Right atrium auricular region (tissue), 2 donors: ENCODE measurements at places on chromosomes 7 and 10. TPM values are rescaled to one million over a fixed set of nuclear protein-coding genes. Genes with fewer than 3 reads are reported as not detected.

- no peaks in the 10 kb centered on the region for H3K36me3 ChIP-seq
- no peaks in the 10 kb centered on the region for H3K27me3 ChIP-seq
- no peaks in the 10 kb centered on the region for H3K4me1 ChIP-seq
- H3K4me3 ChIP-seq, result no peak overlapping the region
- H3K27ac ChIP-seq, result no peak overlapping the region
Observed at GRCh38 chr7:70856901-70857630, 274.9 kb upstream of the GALNT17 start.

- H3K4me3 ChIP-seq, result no peak overlapping the region
- H3K27me3 ChIP-seq, result no peaks in the 10 kb centered on the region
- peaks cover 14% of the 10 kb centered on the region for H3K36me3 ChIP-seq
- no peaks in the 10 kb centered on the region for H3K4me1 ChIP-seq
- no peak overlapping the region for H3K27ac ChIP-seq
Observed at GRCh38 chr10:93378997-93379730, 103.0 kb downstream of the MYOF start.

GRCh38 chr7:11300241-11300640, 326.6 kb downstream of the PHF14 start:
- no peaks in the 10 kb centered on the region for H3K27me3 ChIP-seq
- H3K4me3 ChIP-seq, result no peak overlapping the region
- no peak for DNase-seq
- no peaks in the 10 kb centered on the region for H3K4me1 ChIP-seq
- no peak overlapping the region for H3K27ac ChIP-seq

DNA sequence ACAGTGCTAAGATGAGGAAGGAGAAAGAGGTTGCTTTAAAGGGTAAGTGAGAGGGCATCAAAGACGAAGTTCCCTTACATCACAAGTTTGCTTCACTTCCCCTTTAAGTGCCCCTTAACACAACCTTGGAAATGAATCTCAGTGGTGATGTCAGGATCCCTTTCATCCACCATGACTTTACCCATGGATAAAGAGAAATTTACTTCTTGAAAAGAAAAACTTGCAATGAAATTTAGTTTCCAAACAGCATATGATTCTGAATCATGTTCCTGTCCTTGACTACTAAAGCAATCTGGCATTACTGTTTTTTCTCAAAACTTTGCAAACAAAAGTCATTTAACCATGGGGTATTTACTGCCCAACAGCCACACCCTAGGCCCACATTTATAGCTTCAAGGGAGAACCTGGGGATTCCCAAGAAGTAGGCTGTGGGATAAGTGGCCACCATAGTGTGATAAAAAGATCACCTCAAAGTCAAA, 135.9 kb downstream of the ITGB8 start:
- no peaks in the 10 kb centered on the region for H3K27me3 ChIP-seq
- no peaks in the 10 kb centered on the region for H3K36me3 ChIP-seq
- no peak overlapping the region for H3K27ac ChIP-seq
- no peaks in the 10 kb centered on the region for H3K4me1 ChIP-seq

DNA sequence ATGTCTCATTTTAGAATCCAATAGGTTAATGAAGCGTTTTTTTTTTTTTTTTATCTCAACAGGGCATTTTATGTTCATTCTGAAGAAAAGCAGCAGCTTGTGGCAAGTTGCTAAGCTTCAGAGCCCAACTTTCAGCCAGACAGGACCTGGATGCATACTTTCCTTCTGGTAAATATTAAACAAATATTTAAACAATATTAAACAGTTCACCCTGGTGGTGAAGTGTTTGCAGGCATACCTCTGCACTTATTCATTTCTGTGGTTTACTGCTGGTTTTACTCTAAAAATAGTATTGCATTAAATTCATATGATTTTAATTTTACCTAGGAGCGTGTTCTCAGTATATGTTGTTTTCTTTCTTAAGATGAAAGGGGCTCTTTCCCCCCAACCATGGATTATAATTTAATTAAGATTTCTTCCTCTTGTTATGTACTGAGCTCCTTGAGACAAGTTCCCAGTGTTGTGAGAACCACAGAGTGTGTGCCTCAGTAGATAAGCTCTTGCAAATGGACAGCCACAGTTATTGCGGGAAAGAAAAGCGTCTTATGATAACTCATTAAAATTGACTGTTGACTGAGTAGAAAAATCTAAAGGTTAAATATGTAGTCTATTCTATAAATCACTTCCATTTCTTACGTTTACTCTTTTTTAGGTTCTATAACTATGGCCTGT, 155.8 kb downstream of the MALRD1 start:
- no peak overlapping the region for H3K4me3 ChIP-seq
- no peak for DNase-seq
- H3K27ac ChIP-seq, result no peak overlapping the region
- H3K36me3 ChIP-seq, result no peaks in the 10 kb centered on the region
- H3K27me3 ChIP-seq, result no peaks in the 10 kb centered on the region

GRCh38 chr7:92854501-92855238, 18.3 kb upstream of the CDK6 start:
- no peaks in the 10 kb centered on the region for H3K4me1 ChIP-seq
- no peaks in the 10 kb centered on the region for H3K27me3 ChIP-seq
- H3K27ac ChIP-seq, result no peak overlapping the region
- DNase-seq, result no peak

DNA sequence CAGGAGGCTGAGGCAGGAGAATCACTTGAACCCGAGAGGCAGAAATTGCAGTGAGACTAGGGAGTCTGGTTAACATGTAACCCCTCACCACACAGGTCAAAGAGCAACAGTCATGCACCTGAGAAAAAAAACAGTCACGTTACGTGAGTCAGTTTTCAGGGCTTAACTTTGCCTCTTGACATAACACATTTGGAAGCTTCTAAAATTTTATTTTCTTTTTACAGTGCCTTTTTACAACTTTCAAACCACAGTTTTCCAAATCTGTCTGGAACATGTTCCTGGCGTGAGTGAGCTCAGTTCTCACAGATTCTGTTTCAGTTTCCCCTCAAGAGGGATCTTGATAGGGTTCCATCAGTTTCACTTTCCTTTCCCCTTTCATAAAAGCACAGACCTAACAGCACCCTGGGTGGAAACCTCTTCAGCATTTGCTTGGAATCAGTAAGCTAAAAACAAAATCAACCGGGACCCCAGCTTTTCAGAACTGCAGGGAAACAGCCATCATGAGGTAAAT, 4.4 kb downstream of the IFIT3 start:
- no peaks in the 10 kb centered on the region for H3K36me3 ChIP-seq
- no peak for DNase-seq
- peak overlapping the region; percentile 3 for H3K4me3 ChIP-seq
- H3K27me3 ChIP-seq, result no peaks in the 10 kb centered on the region
- peak overlapping the region; percentile 74 for H3K27ac ChIP-seq

- H3K27ac ChIP-seq, result no peak overlapping the region
- H3K4me3 ChIP-seq, result no peak overlapping the region
- H3K4me1 ChIP-seq, result no peaks in the 10 kb centered on the region
- H3K36me3 ChIP-seq, result no peaks in the 10 kb centered on the region
- no peak for DNase-seq
Observed at GRCh38 chr10:1359626-1359955, 303.4 kb downstream of the WDR37 start.

DNA sequence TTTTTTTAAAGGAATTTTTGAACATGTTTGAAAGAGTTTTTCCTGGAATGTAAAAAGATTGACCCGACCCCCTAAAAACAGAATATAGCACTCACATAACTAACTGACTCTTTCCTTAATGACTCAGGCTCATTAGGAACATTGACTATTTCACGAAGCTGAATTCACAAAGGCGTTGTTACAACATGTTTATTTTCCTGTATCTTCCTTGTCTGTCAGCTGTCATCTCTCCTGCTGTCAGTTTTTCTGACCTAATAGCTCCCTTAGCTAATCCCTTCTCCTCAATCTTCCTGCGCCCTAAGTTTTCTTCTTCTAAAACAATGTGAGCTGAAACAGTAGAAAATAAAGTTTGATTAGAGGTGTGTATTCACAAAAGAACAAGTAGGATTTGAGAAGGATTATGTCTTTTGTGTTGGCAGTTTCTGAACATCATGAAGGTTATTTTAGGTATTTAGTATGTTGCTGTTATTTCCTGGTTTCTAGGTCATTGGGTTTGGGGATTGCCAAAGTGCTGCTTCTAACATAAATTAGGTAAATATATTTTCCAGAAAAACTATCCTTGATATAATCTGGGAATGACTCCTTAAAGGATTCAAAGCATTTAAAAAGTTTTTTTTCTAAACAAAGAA, 4.6 kb upstream of the MDFIC start:
- H3K36me3 ChIP-seq, result no peaks in the 10 kb centered on the region
- no peaks in the 10 kb centered on the region for H3K4me1 ChIP-seq
- no peak overlapping the region for H3K27ac ChIP-seq
- no peak overlapping the region for H3K4me3 ChIP-seq

DNA sequence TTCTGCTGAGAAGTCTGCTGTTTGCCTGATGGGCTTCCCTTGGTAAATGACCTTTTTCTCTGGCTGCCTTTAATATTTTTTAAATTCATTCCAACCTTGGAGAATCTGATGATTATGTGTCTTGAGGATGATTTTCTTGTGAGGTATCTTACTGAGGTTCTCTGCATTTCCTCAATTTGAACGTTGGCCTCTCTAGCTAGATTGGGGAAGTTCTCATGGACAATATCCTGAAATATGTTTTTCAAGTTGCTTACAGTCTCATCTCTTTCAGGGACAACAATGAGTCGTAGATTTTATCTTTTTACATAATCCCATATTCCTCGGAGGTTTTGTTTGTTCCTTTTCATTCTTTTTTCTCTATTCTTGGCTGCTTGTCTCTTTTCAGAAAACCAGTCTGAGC, 208.4 kb downstream of the KIF20B start:
- H3K27me3 ChIP-seq, result no peaks in the 10 kb centered on the region
- H3K27ac ChIP-seq, result no peak overlapping the region
- H3K36me3 ChIP-seq, result no peaks in the 10 kb centered on the region

GRCh38 chr7:156984174-156984891, 26.1 kb downstream of the MNX1 start:
- no peak overlapping the region for H3K4me3 ChIP-seq
- no peaks in the 10 kb centered on the region for H3K36me3 ChIP-seq
- no peak overlapping the region for H3K27ac ChIP-seq
- H3K4me1 ChIP-seq, result no peaks in the 10 kb centered on the region
- DNase-seq, result no peak

DNA sequence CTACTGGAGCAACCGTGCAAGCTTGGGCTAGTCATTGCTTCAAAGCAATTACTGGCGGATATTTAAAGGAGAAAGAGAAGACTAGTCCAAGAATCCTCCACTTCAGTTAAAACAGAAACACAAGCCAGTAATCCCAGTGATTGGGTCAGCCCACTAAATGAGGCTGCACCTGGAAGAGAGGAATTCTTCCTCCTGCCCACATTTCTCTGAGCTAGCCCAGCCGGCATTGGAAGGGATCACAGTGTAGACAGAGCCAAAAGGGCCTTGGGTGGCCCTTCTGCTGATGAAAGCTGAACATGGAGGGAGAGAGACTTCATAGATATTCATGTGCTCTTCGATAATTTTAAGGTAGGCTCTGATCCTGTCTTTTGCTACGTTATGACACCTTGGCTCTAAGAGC, 228.4 kb downstream of the KIAA1217 start:
- no peak overlapping the region for H3K27ac ChIP-seq
- no peaks in the 10 kb centered on the region for H3K27me3 ChIP-seq
- DNase-seq, result no peak
- H3K36me3 ChIP-seq, result peaks cover 10% of the 10 kb centered on the region
- peaks cover 3% of the 10 kb centered on the region for H3K4me1 ChIP-seq
- H3K4me3 ChIP-seq, result no peak overlapping the region

GRCh38 chr10:66321723-66322665, 603.8 kb upstream of the LRRTM3 start:
- peaks cover 11% of the 10 kb centered on the region for H3K4me1 ChIP-seq
- peak overlapping the region; percentile 51 for H3K27ac ChIP-seq
- no peaks in the 10 kb centered on the region for H3K36me3 ChIP-seq
- DNase-seq, result no peak
- H3K27me3 ChIP-seq, result no peaks in the 10 kb centered on the region

DNA sequence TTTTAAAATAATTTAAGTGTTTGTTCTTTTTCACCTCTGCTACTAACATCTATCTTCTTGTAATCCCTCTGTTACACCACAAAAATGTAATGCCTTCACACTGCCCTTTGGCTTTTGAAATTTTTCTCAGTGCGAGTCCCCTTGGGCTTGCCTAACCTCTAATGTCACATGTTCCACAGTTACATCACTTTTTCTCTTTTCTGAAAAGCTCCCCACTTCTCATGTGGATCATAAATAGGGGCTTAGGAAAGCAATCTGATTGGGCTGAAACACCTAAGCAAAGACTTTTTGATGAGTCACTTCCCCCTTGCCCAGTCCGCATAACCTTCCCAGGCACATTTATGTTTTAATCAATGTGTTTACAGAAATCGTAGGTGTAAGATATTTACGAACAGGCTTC, 288.2 kb downstream of the IPMK start:
- H3K4me1 ChIP-seq, result no peaks in the 10 kb centered on the region
- H3K27ac ChIP-seq, result no peak overlapping the region
- H3K36me3 ChIP-seq, result no peaks in the 10 kb centered on the region

- no peaks in the 10 kb centered on the region for H3K27me3 ChIP-seq
- H3K27ac ChIP-seq, result no peak overlapping the region
- DNase-seq, result no peak
- no peak overlapping the region for H3K4me3 ChIP-seq
- H3K36me3 ChIP-seq, result no peaks in the 10 kb centered on the region
Observed at GRCh38 chr7:16816824-16817223, 12.0 kb upstream of the AGR2 start.

GRCh38 chr10:46026106-46026505, 4.3 kb downstream of the NCOA4 start:
- no peak for DNase-seq
- H3K27me3 ChIP-seq, result no peaks in the 10 kb centered on the region
- H3K27ac ChIP-seq, result peak overlapping the region; percentile 30
- H3K4me3 ChIP-seq, result no peak overlapping the region

GRCh38 chr7:149317986-149318672, 56.1 kb downstream of the ZNF783 start:
- H3K27ac ChIP-seq, result no peak overlapping the region
- no peak for DNase-seq
- no peak overlapping the region for H3K4me3 ChIP-seq
- no peaks in the 10 kb centered on the region for H3K27me3 ChIP-seq

DNA sequence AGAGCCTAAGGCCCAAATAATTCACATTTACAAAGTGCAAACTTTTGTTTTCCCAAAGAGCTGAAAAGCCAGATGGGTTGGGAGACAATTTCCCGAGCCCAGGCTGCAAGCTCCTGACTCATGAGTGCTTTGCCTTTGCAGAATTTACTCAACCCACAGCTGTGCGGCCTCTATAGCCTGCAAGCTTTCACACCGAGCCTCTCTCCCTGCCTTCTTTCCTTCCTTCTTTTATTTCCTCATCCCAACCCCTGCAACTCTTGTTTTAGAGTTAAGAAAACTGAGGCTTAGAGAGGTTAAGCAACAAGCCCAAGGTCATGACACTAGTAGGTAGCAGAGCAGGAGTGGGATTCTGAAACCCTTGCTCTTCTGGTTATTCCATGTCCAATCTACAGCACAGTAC, 203.0 kb upstream of the GPR26 start:
- no peak overlapping the region for H3K4me3 ChIP-seq
- H3K4me1 ChIP-seq, result no peaks in the 10 kb centered on the region
- no peak overlapping the region for H3K27ac ChIP-seq
- DNase-seq, result no peak

The CAMK1D gene
- 24.5 TPM for total RNA-seq

The MOGAT3 gene
- total RNA-seq, result not detected

The MYH16 gene
- total RNA-seq, result not detected

The CALHM1 gene
- total RNA-seq, result not detected

The STOX1 gene
- 0.47 TPM for total RNA-seq
